ENCODE measurements at places on chromosomes 4 and X. TPM values are rescaled to one million over a fixed set of nuclear protein-coding genes. Genes with fewer than 3 reads are reported as not detected.

Gene CAMK2D
- 71.8 TPM for total RNA-seq

DNA sequence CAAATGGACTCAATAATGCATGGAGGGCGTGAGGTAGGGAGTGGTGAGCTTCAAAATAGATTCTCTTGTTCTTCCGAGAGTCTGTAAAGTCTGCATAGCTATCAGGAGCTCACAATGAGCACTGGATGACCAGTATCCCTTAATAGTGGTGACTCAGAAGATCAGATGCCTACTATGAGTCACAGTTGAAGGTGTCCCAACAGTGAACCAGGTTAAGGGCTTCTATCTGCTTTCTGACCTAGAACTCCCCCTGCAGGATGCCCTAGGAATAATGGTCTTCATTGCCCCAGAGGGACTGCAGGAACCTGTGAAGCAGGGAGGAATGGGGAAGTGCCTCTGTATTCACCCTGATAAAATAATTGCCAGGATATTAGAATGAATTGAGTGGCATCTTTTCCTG is 22.1 kb downstream of the DGKK start:
- DNase-seq, result no peak
- no peak overlapping the region for H3K4me3 ChIP-seq
- no peaks in the 10 kb centered on the region for H3K36me3 ChIP-seq
- H3K4me1 ChIP-seq, result no peaks in the 10 kb centered on the region
- H3K27me3 ChIP-seq, result no peaks in the 10 kb centered on the region

Gene LYAR
- 9.6 TPM for total RNA-seq

GRCh38 chr4:1674682-1675081 is 9.4 kb downstream of the FAM53A start:
- H3K27me3 ChIP-seq, result no peaks in the 10 kb centered on the region
- H3K4me1 ChIP-seq, result no peaks in the 10 kb centered on the region
- no peak for DNase-seq
- H3K4me3 ChIP-seq, result no peak overlapping the region
- no peaks in the 10 kb centered on the region for H3K36me3 ChIP-seq

Data from aorta (tissue), 5 donors.